Cortex of kidney (tissue), 1 donor: ENCODE measurements at places on chromosomes 16 and 17.

GRCh38 chr16:85083051-85083639, 29.1 kb downstream of the CIBAR2 start:
- no peak for DNase-seq

DNA sequence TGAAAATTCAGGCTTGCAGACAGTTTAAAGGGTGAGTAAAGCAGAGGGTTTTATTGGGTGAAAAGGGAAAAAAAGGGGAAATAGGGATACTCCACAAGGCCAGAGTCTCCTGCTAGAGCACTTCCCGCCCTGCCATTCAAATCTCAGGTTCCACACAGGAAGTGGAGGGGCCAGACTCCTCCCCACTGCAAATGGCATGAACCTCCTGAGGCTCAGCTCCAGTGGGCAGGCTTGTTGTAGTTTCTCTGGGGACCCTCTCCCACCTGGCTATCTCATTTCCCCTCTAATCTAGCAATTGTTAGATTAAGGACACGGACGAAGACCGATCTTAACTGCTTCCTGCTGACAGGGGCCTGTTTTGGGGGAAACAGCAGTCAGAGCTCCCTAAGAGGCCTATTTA, 43.4 kb downstream of the TAOK1 start:
- DNase-seq: no peak

DNA sequence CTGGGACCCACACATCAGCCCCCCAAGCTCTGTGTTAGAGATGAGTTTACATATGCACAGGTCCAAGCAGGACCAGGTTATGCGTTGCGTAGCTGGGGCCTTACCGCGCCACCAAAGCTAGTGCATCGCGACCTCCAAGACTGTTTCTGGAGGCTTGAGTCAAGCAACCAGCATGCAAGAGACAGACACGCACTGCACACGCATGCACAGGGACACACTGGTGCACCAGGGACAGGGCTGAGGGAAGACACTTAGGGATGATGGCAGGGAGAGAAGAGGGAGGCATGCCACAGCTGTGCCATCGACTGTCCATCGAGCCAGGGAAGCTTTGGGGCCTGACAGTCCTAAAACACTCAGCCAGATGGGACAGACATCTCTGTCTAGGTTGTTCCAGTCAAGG, 72.8 kb downstream of the MYH11 start:
- no peak for DNase-seq

- DNase-seq: no peak
These were observed 23.9 kb upstream of the HEATR6 start for GRCh38 chr17:60102632-60103096.

DNA sequence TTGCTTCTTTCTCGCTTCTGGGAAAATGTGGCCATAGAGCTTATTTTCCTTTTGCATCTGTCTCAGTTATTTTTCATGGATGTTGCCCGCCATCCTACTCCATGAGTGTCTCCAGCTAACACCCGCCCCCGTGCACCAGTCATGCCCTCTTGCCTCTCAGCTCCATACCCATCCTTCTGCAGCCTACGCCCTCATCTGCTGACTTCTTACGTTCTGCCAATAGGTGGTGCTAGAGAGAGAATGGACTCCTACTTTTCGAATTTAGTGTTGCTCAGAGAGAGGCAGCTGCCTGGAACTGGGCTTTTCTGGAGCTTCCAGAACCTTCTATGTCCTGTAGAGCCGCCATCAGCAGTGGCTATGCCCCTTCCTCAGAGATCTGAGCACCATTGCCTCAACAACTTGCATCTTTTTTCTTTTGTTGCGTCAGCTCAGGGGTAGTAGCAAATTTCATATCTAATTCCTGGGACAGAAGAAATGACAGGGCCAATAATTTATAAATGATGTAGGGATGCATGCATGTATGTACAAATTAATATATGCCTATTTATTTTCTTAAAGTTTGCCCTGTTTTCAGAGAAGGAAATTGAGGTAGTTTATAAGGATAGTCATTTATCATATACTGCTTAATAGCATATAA, 119.7 kb upstream of the MYOCD start:
- DNase-seq: no peak
